ENCODE measurements at places on chromosomes 7 and 10.

GRCh38 chr10:10530313-10530712 is 487.4 kb upstream of the CELF2 start:
- DNase-seq, result no peak

- DNase-seq, result no peak
Measured at GRCh38 chr10:58457761-58458616, 54.7 kb upstream of the BICC1 start.

DNA sequence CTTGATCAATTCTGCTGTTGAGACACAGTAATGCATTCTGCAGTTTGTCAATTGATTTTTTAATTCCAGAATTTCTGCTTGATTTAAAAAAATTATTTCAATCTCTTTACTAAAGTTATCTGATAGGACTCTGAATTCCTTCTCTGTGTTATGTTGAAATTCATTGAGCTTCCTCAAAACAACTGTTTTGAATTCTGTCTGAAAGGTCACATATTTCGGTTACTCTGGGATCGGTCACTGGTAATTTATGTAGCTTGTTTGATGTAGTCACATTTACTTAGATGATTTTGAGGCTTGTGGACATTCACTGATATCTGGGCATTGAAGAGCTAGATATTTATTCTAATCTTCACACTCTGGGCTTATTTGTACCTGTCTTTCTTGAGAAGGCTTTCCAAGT is 67.2 kb upstream of the NME8 start:
- no peak for DNase-seq

DNA sequence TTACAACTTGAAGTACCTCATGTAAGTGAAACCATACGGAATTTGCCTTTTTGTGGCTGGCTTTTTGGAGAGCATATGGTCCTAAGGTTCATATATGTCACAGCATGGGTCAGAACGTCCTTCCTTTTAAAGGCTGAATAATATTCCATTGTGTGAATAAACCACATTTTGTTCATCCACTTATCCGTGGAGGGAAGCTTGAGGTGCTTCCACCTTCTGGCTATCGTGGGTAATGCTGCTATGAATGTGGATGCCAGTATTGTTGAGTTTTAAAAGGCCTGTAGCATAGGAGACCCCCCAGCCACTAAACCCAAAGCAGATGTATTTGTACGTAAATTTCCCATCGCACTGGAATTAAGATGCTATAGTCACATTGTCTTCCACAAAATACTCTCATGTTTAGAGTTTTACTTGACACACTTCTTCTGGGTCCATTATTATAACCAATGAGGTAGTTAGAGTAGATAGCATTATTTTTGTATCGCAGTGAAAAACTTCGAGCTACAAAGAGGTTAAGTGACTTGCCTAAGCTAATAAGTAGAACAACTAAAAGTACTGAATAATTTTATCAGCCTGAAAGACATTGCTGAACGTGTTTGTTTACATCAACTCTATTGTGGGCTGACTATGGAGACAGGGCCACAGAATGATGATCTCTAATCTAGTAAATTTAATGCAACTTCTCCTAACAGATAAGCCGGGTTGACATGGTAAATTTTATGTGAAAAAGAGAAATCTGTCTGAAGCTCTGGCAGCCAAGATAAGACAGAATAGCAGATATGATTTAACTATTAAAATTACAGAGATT is 183.0 kb upstream of the CTBP2 start:
- no peak for DNase-seq

- DNase-seq, result no peak
Measured at GRCh38 chr7:64206903-64207302, at the start of gene ZNF735. ZNF735 (plus strand) TSS chr7:64207203; CDS start chr7:64207203, 0 bp downstream.

DNA sequence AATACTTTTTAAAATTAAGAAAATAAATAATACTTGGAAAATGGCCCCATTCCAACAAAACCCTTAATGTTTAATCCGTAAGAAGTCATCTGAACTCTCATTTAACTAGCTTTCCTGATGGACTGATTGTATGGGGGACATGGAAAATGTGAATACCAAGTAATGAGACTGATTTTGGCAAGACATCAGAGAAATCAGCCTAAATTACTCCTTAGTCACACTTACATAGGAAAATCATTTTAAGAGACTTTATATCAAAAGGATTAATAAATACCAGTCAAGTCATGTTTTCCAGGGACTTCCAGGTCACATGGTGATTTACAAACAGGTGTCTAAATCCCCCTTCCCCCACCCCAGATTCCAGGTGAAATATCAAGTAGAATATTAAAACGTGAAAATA is 58.2 kb downstream of the GRM8 start:
- DNase-seq, result no peak

GRCh38 chr7:70788276-70788675 is 343.7 kb upstream of the GALNT17 start:
- DNase-seq, result no peak

All from osteocyte (in vitro differentiated cells).